ENCODE measurements at places on chromosomes 1 and 21.

- DNase-seq, result no peak
Observed at GRCh38 chr1:154729031-154729442, 121.1 kb upstream of the ADAR start.

DNA sequence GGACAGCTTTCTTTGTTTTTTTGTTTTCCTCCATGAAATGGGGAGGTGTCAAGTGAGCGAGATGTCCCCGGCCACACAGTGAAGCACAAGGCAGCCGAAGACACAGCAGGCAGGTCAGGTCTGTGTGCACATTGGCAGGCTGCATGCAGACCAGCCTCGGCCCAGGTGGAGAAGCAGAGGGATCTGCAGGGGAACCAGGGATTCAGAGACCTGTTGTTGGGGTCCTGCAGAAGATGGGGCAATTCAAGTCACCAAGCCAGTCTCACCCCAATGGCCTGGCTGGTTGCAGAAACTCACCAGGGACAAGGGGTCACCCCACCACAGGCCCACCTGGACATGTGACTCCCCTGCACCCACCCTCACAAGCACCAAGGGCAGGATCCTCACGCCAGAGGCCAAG is 4.0 kb upstream of the ABCG1 start:
- DNase-seq, result no peak

GRCh38 chr1:107997866-107998265 is 32.9 kb upstream of the VAV3 start:
- no peak for DNase-seq

GRCh38 chr1:17709981-17710380 is 45.2 kb upstream of the ACTL8 start:
- DNase-seq, result no peak

- DNase-seq, result peak; percentile 49
Observed at GRCh38 chr1:115648717-115649691, 7.2 kb downstream of the VANGL1 start.

GRCh38 chr21:33931799-33932390 is 16.3 kb upstream of the ATP5PO start:
- no peak for DNase-seq

- no peak for DNase-seq
Observed at GRCh38 chr1:200153277-200154055, 126.0 kb downstream of the NR5A2 start.

- DNase-seq, result no peak
Observed at GRCh38 chr1:19749685-19750084, 50.0 kb downstream of the TMCO4 start.

- DNase-seq, result no peak
Observed at GRCh38 chr1:94798462-94798861, 21.7 kb upstream of the SLC44A3 start.

GRCh38 chr1:192351550-192351949 is 34.8 kb downstream of the RGS21 start:
- no peak for DNase-seq

DNA sequence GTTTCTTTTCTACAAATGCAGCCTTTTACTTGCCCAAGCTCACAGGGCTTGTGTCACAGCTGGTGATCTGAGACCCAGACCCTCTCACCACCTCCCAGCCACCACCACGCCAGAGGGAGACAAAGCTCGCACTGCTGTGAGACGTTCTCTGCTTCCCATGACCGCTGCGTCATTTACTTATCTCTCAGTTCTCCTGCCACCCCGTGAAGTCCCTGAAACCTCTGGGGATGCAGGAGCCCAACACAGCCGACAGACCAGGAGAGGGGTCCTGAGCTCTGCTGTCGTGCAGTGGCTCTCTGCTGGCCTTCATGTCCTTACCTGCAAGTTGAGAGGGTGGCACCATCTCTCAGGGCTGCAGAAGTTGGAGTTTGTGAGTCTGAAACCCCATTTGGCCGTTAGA is 77.7 kb downstream of the SLC16A1 start:
- DNase-seq, result no peak

DNA sequence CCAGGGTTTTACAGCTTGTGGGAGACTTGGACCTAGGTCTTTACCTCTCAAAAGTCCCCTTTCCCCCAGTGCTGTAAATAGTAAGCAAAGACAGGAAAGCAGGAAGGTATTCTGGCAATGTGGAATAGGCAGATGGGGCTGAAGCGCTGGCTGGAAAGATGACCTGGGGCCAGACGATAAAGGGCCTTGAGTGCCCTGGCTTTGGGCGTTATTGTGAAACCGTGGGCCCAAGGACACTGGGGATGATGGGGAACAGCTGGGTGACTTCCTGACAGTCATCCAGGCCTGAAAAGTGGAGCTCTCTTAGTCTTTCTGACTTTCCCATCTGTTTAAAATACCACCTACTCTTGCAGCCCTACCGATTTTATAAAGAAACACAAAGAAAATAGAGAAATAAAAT is 16.3 kb downstream of the URB2 start:
- no peak for DNase-seq

DNA sequence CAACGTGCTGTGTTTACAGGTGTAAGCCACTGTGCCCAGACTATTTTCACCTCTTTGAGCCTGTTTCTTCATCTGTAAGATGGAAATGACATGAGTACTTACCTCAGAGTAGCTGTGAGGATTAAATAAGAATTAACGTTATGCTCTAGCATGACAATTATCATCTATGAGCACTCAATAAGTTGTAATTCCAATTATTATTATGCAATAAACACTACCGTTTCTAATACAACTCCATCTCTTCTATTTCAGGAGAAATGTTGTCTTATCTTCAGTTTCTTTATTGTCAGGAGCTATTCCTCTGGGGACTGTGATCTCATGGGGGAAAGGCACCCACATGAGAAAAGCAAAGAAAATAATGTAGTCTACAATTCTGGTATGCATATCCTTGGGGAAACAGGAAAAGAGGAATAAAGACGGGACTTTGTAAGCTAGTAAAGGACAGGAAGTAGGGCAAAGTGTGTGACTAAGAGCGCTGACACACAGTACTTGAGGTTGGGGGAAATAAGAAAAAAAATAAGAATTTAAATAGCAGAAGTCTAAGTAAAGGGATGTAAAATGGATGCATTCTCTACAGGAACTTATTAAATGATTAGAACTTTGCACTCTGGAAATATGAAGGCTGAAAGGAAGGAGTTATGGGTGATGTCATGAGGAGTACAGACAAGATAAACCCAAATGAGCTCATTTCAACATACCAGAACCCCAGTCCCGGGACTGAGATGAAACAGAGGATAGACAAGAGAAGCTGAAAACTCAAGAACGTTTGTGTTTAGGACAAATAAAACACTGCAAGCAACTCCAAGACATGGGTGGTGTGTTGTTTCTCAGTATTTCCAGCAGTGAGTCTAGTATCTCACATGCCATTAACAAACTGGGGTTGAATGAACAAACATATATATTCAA is 9.8 kb downstream of the PHC2 start:
- no peak for DNase-seq

DNA sequence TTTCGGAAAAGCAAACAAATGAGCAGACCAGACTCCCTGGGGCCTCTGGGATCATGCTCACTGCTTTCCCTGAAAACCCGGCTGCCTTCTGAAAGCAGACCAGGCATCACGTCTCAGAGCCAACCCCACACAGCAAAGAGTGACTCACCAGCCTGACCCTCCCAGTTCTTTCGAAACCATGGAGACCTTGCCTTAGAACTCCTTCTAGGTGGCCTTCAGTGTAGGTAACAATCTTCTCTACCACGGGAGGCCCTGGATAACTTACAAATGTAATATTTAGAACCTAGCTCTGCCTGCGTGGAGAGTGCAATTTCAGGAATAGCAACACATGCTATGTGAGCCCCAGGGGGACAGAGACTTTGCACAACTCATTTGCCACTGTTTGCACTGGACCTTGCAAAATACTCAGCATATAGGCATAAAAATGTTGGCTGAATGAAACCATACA is 105.2 kb downstream of the SUSD4 start:
- no peak for DNase-seq

GRCh38 chr1:107954719-107955415 is 10.1 kb downstream of the VAV3 start:
- DNase-seq, result no peak

DNA sequence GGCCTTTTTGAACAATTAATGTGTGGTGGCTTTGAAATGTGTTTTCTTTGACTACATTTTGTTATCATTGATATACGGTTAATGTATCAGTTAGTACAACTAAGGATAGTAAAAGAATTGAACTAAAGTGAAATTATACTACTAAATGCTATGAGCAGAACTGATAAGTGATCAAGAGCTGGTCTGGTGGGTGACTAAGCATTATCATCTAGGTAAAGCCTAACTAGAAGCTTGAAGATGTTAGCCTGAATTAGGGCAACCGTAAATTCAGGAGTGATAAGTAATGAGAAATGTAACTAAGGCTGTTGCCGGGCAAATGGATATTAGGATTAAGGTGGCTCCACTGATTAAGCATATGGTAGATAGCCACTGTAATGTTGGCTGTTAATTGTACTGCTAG is 16.0 kb upstream of the GCLM start:
- no peak for DNase-seq

DNA sequence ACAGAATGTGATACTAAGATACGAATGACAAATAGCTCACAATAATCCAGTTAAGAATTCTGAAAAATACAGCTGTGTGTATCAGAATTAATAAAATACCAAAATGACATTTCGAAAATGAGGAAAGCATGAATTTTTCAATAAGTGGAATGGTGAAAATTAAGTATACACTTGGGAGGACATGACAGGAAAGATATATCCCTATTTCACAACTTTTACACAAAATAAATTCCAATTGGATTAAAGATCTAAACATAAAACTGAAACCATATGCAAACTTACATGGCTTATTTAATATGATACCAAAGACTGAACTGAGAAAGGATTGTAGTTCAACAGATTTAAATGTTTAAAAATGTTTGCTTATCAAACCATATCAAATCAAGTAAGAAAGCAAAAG is 510.4 kb upstream of the ADAMTS5 start:
- no peak for DNase-seq

- peak; percentile 18 for DNase-seq
Observed at GRCh38 chr1:211336161-211336560, 9.5 kb downstream of the TRAF5 start.

GRCh38 chr1:222788402-222789156 is 26.3 kb upstream of the DISP1 start:
- DNase-seq, result no peak

DNA sequence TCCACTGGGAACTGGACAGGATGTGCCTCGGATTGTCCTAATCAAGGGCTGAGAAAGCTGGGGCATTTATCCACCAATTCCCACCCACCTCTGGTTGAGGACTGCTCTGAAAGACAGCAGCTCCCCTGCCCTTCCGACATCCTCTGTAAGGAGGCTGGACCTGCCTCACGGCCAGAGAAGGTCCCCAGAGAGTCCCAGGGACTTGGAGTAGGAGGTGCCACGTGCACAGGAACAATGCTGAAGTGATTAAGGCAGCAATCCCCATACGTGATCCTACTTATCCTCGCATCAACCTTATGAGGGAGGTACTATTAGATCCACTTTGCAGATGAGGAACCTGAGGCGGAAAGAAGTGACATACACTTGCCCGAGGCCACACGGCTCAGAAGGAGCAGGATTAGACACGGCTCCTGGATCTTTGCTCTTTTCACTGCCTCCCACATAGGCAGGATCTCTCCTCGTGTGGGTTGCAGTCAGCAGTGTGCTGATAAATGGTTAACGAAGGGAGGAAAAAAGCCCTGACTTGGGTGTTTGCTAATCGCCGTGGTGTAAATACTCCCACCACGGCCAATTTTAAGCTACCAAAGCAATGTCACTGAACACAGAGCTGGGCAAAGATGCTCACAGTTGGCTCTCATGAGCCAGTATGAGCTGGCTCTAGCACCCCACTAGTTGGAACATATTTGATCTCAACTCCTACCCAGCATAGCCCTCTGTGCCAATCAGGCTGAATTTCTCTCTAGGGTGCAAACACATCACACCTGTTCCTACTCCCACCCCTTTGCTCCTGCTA is 18.6 kb upstream of the LDLRAP1 start:
- DNase-seq, result no peak

- peak; percentile 95 for DNase-seq
Observed at GRCh38 chr1:91846007-91846638, 39.8 kb downstream of the TGFBR3 start.

DNA sequence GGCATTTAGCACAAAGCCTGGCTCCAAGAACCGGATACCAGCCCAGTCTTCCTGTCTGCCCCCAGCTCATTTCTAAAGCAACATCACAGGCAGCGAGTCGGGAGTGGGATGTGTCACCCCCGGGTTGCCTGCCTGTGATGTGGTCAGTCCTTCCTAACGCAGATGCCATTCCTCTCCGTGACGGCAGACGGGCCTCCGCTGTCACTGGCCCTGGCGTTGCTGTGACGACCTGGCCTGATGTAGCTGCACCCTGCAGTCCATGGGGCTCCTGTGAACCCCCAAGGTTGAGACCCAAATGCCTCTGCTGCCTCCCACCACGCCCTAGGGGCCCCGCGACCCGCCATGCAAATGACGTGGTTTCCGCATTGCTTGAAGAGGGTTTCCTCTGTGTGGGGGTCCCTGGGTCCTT is 12.3 kb downstream of the TNFRSF1B start:
- DNase-seq, result no peak

DNA sequence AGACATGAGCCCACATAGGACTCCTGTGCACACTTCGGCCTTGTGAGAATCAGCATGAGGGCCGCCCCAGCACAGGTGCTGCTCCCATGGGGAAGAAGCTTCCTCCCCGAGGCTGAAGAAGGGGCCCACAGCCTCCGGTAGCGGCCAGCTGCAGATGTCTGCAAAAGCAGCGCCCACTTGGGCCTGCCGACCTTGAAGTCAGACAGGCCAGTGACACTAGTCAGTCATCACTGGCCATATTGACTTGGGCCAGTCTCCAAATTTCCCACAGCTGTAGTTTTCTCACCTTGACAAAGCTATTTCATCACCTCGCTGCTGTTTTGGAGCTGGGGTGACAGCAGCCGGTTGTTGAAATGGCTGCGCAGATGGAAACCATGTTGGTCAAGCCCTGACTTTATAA is 83.0 kb downstream of the RIPK4 start:
- DNase-seq, result no peak

DNA sequence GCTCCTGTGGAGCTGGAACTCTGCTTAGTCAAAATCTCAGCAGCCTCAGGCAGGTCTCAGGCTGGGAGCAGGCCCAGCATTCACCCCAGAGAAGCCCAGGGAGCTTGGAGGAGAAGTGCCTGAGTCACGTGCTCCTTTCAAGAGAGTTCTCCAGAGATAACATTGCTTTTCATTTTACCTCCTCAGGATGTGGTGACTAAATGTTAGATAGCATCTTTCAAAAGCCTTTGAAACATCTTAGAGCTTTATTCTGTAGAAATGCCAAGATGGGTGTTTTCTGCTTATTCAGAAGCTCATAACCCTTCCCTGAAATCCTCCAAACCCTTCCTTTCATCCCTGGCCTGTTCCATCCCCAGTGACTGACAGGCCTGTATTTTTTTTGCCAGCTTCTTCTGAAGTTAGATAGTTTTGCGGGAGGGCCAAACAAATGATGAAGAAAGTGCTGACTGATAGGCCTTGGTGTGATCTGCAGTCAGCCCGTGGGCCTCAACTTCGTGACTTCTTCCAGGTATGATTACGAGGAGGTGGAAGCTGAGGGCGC is 58.0 kb downstream of the PGM1 start:
- DNase-seq, result no peak

- DNase-seq, result no peak
Observed at GRCh38 chr1:162687870-162688269, 55.6 kb downstream of the DDR2 start.

Measured in NCI-H510A treated with DMSO at 0.1 percent for 48 hours (cell line).